Activated CD4-positive, alpha-beta T cell treated with anti-CD3 and anti-CD28 coated beads, Interleukin-2, amount 10 ng/mL, durations not matched to agents 7 days and 5 days (primary cell): ENCODE measurements at places on chromosomes 7 and 10. TPM values are rescaled to one million over a fixed set of nuclear protein-coding genes. Genes with fewer than 3 reads are reported as not detected.

SPDYE5 gene
- not detected for total RNA-seq

SDK1 gene
- total RNA-seq: 0.17 TPM

PRTFDC1 gene
- total RNA-seq: 0.46 TPM

GRCh38 chr10:111138544-111138943 lies 61.7 kb downstream of the ADRA2A start:
- no peak for DNase-seq

DNA sequence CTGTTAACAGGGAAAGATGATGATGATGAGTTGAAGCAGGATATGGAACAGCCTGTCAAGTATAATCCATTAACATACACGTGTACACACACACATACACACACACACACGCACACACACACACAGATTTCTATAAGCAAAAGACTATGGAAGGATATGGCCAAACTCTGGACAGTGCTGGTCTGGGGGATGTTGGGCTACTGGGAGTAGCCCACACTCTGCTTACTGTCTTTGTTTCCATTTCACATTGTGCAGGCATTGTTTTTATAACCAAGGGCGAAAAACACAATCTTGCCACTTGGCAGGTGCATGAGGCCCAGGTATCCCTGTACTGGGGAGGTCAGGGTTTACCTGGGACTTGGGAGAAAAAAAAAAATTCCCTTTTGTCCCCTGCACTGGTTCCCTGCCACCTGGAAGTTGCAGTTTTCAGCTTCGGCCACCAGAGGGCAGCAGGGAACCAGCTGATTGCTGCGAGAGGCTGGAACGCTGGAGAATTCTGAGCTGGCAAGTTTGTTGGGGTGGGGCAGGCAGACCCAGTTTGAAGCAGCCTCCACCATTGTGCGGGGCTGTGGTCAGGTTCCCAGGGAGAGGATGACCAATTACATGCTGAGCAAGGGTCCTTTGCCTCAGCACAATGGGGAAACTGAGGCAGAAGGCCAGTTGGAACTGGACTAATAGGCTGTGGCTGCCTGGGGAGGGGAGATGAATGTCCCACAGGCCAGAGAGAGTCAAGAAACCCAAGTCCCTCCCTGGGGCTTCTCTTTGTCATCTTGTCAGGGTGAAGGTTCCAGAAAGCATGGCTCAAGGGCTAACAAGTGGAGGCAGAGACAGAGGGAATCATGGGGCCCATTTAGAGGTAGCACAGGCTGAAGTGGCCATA lies 27.3 kb downstream of the PPIF start:
- peak; percentile 77 for DNase-seq

- no peak for DNase-seq
Observed at GRCh38 chr7:129830949-129831348, 121.8 kb downstream of the UBE2H start.

DNA sequence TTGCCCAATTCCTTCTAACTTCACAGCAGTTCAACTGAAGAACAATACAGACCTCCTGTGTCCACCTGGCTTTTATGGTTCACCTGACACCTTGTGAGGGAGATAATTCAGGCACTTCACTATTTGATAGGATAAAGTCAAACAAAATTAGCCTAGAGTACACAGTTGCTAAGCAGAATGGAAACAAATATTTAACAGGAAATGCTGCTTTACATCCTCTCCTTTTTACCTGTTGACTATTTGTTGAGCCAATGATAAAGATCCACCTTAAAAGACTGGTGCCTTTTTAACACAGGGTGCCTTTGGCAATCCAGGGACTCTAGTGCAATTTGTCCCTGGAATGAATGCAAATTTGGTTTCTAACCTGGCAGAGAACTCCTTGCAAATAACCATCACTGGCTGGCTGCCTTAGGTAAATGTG lies 39.8 kb downstream of the ITPRID1 start:
- no peak for DNase-seq

- no peak for DNase-seq
Observed at GRCh38 chr7:68166525-68166924, 1169.9 kb downstream of the TYW1 start.

- DNase-seq: no peak
Observed at GRCh38 chr10:24223953-24224352, 15.0 kb downstream of the KIAA1217 start.

GRCh38 chr10:31204090-31204489 lies 114.9 kb upstream of the ZEB1 start:
- DNase-seq: no peak

DNA sequence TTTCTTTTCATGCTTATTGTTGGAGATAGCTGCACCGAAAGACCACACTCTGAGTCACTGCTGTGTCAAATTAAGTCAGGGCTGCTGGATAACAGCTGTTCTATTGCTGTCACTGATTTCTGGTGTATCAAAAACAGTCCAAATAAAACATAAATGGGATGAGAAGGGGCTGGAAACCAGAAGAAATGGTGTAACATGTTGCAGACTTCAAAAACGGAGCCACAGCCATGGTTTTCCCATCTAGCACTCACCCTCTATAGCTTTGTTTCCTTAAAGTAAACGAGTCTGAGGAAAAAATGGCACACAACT lies 103.3 kb upstream of the DIP2C start:
- no peak for DNase-seq

GRCh38 chr10:110304394-110304779 lies 333 bp downstream of the SMNDC1 start:
- DNase-seq: no peak
